ENCODE measurements at places on chromosomes 6 and 20.
A peak's percentile ranks its signal among the peaks of the same experiment; 100 is the strongest.

GRCh38 chr20:37627060-37627766 lies 66.6 kb upstream of the CTNNBL1 start:
- DNase-seq = peak; percentile 34

GRCh38 chr20:49160057-49160929 lies 27.8 kb downstream of the STAU1 start:
- DNase-seq = no peak

DNA sequence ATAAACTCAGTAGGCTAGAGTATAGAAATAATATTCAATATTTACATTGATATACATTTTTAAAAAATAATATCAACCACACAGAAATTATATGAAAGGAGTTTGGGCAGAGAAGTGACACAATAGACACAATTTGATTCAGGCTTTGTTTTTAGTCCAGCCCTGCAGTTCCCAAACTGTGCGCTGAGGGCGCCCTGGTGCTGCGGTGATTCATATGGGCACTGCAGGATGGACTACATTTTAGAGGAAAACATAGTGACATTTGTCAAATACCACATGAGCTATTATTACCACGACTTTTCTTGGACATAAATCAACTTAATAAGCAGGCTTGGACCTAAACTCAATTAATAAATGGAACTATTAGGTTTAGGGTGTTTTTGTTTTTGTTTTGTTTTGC lies 364.3 kb upstream of the ID4 start:
- DNase-seq = no peak

DNA sequence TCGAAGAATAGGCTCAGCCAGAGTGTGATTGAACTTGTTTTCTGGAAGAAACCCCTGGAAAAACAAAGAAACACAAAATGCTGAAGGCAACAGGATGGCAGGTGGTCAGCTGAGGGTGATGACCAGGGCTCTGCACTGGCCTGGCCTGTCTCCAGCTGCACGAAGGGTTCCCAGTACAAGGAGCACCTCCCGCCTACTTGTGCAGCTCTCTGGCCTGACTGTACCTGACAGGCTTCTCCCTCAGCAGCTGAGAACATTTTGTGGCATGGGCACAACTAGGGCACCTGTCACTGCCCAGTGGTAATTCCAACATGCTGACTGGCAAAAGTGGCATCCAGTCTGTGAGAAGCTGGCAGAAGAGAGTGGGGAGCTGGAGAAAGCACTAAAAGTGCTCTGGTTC lies 38.8 kb upstream of the EMILIN3 start:
- DNase-seq = no peak

- DNase-seq = no peak
Observed at GRCh38 chr6:38636027-38636426, 3.7 kb downstream of the BTBD9 start.

GRCh38 chr6:44267252-44267651 lies 1.9 kb upstream of the NFKBIE start:
- no peak for DNase-seq

- DNase-seq = peak; percentile 6
Observed at GRCh38 chr6:148711833-148712654, 34.8 kb upstream of the UST start.

GRCh38 chr6:81562169-81562568 lies 190.3 kb downstream of the TENT5A start:
- peak; percentile 89 for DNase-seq

GRCh38 chr20:51062065-51062464 lies 39.2 kb upstream of the KCNG1 start:
- no peak for DNase-seq

DNA sequence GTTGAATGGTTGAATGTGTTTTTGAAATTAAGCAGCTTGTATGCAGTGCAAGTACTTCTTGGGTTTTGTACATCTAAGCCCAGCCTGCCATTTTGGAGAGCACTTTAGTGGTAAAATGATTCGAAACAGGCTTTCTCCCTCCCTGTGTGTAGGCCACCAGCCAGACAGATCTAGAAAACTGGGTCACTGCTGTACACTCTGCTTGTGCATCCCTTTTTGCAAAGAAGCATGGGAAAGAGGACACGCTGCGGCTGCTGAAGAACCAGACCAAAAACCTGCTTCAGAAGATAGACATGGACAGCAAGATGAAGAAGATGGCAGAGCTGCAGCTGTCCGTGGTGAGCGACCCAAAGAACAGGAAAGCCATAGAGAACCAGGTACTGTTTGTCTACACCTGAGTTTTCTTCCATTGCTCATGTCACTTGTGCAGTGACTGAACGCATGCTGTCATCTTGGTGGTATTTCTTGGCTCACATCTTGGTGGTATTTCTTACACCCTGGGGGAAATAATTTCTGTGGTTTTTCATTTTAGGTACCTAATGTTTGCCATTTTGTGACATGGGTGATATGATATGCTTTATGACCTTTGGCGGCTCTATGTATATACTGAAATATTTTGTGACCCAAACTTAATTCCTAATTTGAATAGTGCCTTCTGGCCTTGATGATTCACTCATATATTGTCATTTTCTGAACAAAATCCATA lies 115.7 kb upstream of the CLDN20 start:
- no peak for DNase-seq

GRCh38 chr6:96537726-96538125 lies 16.1 kb downstream of the UFL1 start:
- DNase-seq = no peak

GRCh38 chr20:16350465-16350864 lies 222.8 kb downstream of the KIF16B start:
- DNase-seq = peak; percentile 9

- DNase-seq = no peak
Observed at GRCh38 chr6:35691027-35691824, 2.5 kb upstream of the FKBP5 start.

DNA sequence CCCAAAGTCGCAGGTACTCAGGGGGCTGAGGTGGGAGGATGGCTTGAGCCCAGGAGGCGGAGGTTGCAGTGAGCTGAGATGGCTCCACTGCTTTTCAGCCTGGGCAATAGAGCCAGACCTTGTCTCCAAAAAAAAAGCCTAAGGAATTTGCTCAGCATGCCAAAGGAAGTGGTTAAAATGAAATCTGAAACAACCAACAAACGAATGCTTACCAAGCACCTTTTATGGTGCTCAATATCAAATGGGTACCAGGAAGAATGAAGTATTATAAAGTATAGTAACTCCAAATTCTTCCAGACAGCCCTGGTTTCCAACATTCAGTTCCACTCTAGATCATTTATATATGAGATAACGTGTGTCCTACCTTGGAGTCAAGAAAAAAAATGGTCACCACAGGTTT lies 14.0 kb downstream of the GMDS start:
- DNase-seq = peak; percentile 60

DNA sequence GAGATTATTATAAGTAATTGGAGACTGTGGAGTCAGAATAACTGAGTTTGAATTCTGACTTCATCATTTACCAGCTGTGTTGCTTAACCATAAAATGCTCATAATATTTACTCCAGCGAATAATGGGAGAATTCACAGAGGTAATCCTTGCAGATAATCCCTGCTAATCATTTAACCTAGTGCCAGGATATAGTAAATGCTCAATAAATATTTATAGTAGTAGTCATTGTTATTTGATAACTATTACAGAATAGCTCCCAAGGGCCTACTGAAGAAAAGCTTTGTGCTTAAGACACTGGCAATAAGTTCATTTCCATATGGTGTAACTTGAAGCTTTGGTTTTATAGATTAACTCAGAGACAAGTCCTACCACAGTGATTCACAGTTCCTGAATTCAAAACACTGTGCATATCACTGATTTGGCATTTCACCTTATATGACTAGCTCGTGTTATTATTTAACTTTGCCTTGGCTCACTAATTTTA lies 208.8 kb upstream of the PLCB4 start:
- peak; percentile 92 for DNase-seq

DNA sequence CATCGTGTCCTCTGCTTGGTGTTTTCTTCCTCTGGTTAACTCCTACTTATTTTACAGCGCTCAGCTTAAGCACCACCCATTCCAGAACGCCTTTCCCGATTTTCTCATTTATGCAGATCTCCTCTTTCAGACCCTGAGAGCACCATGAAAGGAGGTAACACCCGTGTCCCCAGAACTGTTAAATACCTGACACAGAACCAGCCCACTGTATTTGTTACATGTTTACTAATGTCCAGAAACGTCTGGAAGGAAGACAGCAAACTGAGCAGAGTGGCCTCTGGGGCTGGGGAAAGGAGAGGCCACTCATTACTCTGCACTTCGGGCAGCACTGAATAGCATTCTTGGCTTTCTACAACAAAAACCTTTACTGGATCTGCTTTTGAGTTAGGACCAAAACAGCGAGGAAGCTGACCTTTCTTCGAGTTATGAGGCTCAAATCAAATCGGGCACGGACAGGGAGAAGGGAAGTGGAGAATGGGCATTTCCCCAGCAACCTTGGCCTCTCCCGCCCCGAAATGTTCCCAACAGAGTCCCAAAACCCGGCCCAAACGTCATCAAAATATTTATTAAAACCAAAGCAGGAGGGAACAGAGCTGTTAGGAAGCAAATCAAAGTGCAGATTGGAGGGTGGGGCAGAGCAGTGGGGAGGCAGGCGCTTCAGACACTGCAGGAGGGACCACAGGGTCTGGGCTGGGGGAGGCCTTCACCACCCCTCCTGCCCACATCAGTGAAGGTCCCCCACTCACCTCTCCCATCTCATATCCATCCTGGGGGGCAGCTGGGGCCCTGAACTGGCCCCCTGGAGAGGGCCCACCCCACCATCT lies 1.1 kb upstream of the NECAB3 start:
- no peak for DNase-seq

DNA sequence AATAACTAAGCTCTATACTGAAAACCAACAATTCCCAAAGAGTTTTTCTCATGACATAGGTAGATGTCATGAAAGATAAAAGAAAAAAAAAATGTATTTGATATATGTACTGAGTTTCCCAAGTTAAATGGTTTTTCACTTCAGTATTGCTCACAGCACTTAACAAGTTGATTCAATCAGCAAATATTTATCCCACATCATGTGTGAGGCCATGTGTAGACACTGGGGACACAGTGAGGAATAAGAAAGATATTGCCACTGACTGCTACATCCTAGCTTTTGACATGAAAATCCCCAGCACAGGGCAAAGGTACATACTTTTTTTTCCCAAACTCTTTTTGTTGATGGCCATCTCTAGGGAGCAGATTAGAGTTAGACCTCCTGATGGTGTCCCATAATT lies 25.3 kb downstream of the SPTLC3 start:
- no peak for DNase-seq

DNA sequence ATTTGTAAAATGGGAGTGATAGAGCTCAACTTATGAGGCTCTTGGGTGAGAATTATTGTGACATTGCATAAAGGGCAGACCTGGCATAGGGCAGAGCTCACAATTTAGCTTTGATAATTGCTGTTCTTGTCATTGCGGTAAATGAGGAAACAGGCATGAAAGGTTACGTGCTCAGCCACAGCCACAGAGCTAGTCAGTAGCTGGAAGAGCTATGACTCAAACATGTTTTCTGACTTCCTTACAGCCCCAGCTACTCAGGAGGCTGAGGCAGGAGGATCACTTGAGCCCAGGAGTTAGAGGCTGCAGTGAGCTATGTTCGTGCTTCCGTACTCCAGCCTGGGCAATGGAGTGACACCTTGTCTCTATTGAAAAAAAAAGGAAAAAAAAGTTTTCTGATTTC lies 3.5 kb upstream of the GHRH start:
- DNase-seq = no peak

- no peak for DNase-seq
Observed at GRCh38 chr6:19382676-19383075, 454.5 kb upstream of the ID4 start.

- no peak for DNase-seq
Observed at GRCh38 chr20:57179265-57179664, 87.2 kb downstream of the BMP7 start.

- no peak for DNase-seq
Observed at GRCh38 chr20:38842558-38842981, 37.1 kb downstream of the PPP1R16B start.

DNA sequence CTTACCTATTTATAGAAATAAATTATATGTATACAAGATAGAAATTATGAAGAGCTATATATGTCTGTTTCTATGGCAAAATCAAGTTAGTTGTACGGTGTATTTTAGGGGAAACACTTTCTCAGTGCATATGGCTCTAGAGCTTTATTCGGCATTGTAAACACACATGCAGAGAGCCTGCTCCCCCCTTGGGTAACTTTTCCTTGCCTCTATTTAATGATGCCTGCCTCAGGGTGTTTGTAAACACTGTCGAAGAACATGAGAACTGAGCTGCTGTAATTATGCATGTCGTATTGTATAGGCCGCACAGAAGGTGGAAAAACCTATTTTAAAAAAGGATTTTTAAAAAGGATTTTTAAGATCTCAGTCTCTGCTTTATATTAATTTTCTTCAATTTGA lies 133.4 kb downstream of the FNDC1 start:
- no peak for DNase-seq

- no peak for DNase-seq
Observed at GRCh38 chr6:69456086-69456485, 340.7 kb downstream of the LMBRD1 start.

GRCh38 chr6:31222496-31222895 lies 49.4 kb downstream of the HLA-C start:
- DNase-seq = no peak

- no peak for DNase-seq
Observed at GRCh38 chr20:19381947-19382346, 169.5 kb downstream of the SLC24A3 start.

GRCh38 chr6:39887692-39888450 lies 46.4 kb downstream of the MOCS1 start:
- DNase-seq = peak; percentile 94

DNA sequence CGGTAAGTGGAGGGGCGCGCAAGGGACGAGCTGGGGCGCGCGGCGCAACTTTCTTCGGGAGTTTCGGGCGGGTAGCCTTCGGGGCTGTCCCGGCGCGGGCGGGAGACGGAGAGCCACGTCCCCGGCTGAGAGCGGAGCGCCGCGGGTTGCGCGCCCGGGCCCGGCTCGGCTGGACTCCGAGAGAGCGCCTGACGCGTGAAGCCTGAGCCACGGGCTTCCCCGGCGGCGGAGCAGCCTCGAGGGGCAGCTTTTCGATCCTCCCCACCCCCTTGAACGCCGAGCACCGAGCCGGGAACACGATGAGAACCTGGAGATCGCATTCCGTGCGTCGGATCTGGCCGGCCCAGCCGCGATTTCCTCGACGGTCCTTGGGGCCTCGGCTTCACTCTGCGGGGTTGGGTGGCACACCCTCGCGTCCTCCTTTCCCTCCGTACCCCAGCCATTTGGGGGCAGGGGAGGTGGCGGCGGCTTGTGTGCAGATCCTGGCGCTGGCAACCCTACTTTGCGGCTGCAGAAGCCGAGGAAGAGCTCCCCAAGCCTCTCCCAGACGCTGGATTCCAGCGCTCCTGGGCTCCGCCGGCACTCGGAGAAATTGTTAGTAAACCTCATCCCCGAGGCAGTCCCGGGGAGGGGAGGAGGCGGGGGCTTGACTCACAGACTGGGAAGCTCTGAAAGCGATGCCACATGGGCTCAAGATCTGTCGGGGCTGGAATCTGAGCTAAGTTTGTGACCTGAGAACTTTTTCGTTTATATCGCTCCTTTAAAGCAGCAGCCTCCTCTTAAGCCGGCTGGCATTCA lies 572 bp downstream of the DSE start:
- DNase-seq = peak; percentile 87

DNA sequence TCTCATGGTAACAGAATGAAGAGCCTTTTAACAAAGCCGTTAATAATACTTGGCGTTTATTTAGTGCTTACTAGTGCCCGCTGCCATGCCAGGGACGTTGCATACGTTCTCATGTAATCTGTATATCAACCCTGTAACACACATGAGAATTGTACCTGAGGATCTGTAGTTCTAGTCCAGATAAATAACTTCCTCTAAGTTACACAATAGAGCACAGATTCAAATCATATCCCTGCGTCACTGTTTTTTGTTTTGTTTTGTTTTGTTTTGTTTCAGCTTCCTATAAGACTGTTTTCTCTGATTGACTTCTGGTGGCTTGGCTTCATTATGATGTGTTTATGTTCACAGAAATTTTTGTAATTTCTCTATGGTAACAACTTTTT lies 553 bp downstream of the ZSCAN16 start:
- DNase-seq = no peak
